ENCODE measurements at places on chromosomes 2 and 18.

GRCh38 chr2:187466129-187466792 is 18.2 kb upstream of the CALCRL start:
- no peak for DNase-seq

DNA sequence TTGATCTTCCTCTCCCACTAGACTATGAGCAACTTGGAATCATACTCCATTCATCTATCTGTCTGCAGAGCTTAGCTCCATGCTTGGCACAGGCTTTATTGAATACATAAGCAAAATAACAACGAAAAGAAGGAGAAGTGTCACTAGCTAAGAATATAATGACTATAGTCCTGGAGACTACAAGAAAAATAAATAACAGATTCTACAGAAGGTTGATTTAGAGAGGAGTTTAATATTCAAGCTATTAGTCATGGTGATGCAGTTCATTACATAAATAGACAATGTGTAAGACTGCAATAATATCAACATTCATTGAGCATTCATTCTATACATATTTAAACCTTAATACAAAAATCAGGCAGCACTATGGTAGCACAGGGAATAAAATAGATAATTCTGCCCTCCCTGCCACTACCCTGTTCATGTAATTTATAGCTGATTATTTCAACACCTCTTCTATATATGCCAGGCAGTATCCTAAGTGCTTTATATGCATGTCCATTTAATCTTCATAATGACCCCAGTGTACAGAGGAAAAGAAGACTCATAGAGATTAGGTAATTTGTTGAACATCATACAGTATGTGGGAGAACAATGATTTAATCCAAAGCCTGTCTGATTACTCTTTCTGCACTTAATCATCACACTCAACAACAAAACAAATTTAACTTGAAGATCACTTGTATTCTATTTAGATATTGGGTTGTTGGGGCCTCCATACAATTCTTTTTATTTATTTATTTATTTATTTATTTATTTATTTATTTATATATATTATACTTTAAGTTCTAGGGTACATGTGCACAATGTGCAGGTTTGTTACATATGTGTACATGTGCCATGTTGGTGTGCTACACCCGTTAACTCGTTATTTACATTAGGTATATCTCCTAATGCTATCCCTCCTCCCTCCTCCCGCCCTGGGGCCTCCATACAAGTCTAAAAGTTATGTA is 165.3 kb downstream of the RNF152 start:
- no peak for DNase-seq

GRCh38 chr2:102010902-102011301 is 19.1 kb downstream of the IL1R2 start:
- DNase-seq: peak; percentile 50

GRCh38 chr2:237540223-237540775 is 26.1 kb upstream of the PRLH start:
- DNase-seq: no peak

DNA sequence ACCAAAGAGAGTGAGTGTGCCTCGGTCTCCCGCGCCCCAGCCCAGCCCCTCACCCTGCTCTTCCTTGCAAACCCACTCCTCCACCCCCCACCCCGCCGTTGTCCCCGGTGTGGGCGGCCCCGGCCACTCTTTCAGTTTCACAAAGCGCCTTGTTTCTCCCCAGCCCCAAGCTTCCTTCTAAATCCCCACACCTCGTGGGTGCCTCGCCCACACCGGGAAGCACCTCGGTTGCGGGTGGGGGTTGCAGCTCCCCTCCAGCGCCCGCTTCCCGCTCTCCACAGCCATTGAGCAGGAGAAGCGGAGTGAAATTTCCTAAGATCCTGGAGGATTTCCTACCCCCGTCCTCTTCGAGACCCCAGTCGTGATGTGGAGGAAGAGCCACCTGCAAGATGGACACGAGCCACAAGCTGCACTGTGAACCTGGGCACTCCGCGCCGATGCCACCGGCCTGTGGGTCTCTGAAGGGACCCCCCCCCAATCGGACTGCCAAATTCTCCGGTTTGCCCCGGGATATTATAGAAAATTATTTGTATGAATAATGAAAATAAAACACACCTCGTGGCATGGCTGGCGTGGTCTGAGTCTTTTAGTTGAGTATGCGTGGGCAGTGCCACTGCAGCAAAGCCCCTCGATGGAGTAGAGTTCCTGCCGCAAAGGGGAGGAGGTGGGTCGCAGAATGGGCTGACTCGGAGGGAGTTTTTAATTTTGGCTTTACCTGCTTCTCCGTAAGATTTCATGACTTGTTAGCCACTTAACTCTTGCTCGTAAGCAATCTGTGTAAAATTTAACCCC is 848 bp downstream of the TMSB10 start:
- DNase-seq: no peak

DNA sequence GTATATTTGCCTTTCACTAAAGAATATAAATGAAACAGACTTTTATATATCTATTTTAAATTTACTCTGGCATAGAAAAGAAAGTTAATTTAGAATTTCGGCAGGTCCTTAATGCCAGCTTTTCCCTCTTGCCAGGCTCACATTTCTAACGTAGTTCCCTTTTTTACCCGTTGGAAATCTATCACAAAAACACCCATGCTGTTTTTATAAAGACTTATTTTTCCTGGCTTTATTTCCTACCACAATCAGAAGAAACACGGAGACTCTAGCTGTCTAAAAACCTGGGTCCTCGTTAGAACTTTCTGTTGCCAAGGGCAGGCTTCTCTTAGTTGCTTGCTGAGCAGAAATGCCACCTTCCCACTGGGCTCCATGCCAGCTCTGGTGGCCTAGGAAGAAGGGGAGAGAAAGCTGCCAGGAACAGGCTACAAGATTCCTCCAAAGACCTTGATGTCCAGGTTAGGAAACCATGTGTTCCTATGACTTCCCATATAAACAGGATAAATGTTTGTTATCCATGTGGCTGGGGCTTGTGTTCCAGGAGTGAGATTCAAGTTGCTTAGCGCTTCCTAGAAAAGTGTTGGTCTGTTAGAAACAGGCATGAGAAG is 17.8 kb upstream of the TMEM18 start:
- DNase-seq: no peak

DNA sequence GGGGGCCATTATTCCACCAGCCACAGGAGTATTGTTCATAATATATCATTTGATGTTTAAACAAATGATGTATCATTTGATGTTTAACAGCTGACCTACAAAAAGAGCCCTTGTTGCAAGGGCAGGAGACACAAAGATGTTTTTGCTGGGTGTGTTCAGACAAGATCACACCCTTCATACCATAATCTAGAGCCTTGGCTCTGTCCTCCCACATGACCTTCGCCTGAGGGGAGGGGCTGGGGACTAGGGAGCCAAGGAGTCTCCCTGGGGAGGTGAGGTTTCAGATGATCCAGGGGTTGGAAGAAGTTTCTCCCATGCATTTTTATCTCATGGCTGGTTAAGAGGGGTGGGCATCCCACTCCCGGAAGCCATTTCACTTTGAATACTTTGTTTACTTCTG is 33.5 kb downstream of the CDC42EP3 start:
- DNase-seq: no peak

GRCh38 chr18:68121826-68122225 is 593.1 kb downstream of the TMX3 start:
- no peak for DNase-seq

GRCh38 chr2:238665919-238666318 is 182.0 kb upstream of the TWIST2 start:
- DNase-seq: no peak

- peak; percentile 46 for DNase-seq
Measured at GRCh38 chr2:168345601-168346000, 98.2 kb upstream of the STK39 start.

- no peak for DNase-seq
Measured at GRCh38 chr2:75565472-75566462, 5.0 kb upstream of the EVA1A start.

- DNase-seq: peak; percentile 75
Measured at GRCh38 chr2:101619191-101619591, 78.3 kb upstream of the MAP4K4 start.

- DNase-seq: no peak
Measured at GRCh38 chr2:169073963-169074751, 4.8 kb downstream of the DHRS9 start.

DNA sequence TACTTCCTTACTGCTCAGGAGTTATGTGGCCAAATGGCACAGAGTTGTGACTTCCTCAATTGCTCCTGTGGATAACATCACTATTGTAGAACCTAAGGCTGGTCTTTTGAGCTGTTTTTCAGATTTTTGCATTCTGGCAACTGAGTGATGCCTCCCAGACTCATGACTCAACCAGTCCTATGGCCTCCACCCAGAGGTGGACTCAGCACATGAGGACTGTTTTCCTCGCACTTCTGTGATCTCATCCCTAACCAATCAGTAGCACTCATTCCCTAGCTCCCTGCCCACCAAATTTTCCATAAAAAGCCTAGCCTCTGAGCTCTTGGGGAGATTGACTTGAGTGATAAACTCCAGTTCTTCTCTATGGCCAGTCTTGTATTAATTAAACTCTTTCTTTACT is 407.9 kb upstream of the TNP1 start:
- no peak for DNase-seq

- peak; percentile 66 for DNase-seq
Measured at GRCh38 chr2:40470822-40471813, 19.2 kb upstream of the SLC8A1 start.

DNA sequence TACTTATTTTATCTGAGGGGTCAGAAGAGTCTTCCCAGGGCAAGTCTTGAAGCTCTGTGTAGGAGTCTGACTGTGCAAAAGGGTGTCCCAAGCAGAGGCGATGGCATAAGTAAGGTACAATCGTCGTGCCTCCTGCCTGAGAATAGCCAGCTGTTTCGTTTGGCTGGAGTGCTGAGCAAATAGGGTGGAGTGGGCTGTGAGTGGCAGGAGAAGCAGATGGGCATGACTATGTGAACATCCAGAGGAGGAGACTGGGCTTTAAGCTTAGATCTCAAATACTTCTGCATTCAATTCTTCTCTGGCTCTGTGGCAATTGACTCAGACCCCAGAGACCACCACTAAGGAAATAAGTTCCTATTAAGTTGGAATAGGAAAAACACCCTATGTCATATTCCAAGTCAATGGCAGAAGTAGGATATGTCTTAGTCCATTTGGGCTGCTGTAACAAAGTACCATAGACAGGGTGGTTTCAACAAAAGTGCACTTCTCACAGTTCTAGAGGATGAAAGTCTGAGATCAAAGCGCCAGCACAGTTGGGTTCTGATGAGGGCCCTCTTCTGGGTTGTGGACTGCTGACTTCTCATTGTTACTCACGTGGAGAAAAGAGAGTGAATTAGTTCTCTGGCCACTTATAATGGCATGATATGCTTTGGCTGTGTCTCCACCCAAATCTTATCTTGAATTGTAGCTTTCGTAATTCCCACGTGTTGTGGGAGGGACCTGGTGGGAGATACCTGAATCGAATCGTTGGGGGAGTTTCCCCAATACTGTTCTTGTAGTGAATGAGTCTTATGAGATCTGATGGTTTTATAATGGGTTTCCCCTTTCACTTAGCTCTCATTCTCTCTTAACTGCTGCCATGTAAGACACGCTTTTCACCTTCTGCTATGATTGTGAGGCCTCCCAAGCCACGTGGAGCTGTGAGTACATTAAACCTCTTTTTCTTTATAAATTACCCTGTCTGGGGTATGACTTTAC is 120.2 kb downstream of the LPIN1 start:
- no peak for DNase-seq

DNA sequence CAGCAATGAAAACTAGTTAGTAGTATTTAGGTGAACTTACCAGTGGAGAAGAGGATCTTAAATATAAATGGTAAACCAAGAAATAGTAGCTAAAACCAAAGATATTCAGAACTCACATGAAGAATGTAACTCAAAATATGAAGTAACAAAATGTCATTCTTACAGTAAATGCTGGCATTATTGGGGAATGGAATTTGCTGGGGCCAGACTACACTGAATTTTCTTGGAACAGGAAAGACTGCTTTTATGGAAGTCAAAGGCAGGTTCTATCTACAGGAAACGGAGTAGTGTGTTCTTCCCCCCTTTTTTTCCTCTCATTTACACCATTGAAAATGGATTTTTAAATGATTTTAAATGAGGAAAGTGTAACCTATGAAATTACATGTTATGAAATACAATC is 188.7 kb downstream of the IKZF2 start:
- no peak for DNase-seq

GRCh38 chr2:79782576-79783452 is 270.0 kb downstream of the CTNNA2 start:
- DNase-seq: no peak

DNA sequence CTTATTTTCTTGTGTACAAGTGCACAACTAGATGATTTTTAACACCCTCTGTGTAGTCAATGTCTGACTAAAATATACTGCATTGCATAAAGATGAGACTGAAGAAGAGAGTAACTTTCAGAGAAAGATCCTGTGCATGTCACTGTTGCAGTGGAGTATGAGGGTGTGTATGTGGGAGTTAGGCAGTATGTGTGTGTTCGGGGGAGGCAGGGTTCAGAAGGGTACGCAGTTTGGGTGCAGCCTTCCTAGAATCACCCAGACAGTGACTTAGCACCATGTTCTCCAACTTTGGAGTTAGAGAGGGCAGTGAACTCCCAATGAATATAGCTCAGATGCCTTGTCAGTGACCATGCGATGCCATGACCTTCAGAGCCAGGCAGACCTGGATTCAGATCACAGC is 84.6 kb downstream of the LRATD1 start:
- DNase-seq: no peak

- no peak for DNase-seq
Measured at GRCh38 chr2:154912215-154912614, 213.7 kb downstream of the KCNJ3 start.

DNA sequence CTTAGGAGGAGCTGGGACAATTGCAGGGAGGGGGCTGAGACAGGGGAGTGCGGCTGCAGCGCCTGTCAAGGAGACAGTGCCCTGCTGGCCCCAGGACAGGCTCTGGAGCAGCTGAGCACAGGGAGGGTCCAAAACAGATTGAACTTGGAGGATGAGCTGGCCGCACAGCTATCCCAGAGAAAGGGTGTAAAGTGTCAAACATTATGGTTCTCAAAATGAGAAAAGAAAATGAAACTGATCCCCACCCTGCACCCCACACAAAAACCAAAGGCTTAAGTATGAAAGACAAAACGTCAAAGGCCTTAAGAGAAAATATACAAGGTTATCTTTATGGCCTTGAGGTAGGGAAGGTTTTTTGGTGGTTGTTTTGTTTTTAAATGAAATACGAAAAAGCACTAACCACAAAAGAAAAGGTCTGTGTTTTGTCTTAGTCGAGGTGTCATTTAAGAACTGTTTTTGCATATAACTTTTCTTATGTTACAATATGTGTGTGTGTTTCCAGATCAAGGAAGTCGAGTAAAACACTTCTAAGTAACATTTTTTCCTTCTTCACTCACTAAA is 111.8 kb downstream of the HDAC4 start:
- no peak for DNase-seq

- no peak for DNase-seq
Measured at GRCh38 chr2:15874854-15875804, 65.2 kb upstream of the MYCN start.

DNA sequence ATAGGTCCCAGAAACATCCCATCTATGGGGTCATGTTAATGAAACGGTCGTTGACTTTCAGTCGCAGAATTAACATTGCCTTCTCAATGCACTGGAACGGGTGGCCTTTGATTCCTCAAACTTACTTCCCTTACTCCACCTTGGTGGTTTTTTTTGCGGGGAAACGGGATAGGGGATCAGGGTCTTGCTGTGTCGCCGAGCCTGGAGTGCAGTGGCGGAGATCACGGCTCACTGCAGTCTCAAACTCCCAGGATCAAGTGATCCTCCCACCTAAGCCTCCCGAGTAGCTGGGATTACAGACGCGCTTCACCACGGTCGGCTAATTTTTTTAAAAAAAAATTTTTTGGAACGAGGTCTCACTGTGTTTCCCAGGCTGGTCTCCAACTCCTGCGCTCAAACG is 754 bp downstream of the ATG16L1 start:
- no peak for DNase-seq

GRCh38 chr2:189175869-189176433 is 3.6 kb downstream of the COL5A2 start:
- no peak for DNase-seq

GRCh38 chr18:56815926-56816325 is 164.8 kb downstream of the WDR7 start:
- no peak for DNase-seq

All from common myeloid progenitor, CD34-positive (primary cell).